ENCODE measurements at places on chromosomes 12 and 14.

- no peak for DNase-seq
These were observed 282.9 kb downstream of the DUSP6 start for GRCh38 chr12:89069431-89069830.

DNA sequence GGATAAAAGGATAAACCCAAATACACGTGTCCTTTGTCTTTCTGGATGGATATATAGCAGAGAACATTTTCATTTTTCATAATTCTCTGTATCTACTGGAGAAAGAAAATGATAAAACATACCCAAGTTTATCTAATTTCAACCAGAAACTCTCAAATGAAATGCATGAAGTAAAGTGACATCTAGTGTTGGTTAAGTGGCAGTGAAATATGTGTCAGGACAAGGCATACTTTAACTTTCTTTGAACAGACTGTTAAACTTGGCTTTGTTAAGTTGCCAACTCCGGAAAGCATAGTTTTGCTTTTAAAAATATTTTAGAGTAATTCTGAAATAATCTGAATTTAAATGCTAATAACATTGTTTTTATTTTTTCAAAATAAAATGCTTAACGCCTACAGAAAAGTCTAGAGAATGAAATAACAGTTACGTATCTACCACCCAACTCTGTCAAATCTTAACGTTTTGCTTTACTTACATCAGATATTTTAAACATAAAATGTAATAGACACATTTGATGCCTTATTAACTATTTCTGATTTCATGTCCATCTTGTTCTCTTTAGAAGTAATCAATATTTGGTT, 25.2 kb upstream of the NTN4 start:
- peak; percentile 32 for DNase-seq

DNA sequence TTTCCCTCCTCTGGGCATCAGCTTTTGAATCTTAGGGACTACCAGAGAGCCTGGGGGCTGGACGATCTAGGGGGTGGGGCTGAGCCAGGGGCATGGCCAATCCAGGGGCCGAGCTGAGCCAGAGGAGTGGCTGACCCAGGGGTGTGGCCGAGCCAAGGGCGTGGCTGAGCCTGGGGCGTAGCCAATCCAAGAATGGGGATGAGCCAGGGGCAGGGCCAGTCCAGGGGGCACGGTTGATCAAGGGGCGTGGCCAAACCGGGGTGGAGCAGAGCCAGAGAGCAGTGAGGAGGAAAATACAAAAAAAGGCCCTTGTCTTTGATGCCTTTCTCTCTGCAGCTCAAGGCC, 219.3 kb upstream of the NOS1 start:
- DNase-seq, result no peak

DNA sequence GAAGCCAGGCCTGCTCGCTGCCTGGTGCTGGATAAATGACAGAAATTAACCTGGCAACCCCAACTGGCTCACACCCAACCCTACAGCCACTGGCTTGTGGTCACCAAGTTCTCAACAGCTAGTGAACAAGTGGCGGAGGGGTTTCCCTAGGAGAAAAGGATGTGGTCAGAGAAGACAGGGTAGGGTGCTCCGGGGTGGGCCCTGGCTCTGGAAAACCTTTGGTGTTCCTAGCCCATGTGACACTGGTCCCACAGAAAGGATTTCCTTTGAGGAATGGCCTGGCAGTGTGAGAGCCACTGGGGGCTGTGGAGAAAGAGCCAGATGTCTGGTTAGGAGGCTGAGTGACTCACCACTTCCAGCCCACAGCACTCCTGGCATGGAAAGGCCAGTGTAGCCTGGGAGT, 8.7 kb downstream of the SYNE3 start:
- DNase-seq, result no peak

DNA sequence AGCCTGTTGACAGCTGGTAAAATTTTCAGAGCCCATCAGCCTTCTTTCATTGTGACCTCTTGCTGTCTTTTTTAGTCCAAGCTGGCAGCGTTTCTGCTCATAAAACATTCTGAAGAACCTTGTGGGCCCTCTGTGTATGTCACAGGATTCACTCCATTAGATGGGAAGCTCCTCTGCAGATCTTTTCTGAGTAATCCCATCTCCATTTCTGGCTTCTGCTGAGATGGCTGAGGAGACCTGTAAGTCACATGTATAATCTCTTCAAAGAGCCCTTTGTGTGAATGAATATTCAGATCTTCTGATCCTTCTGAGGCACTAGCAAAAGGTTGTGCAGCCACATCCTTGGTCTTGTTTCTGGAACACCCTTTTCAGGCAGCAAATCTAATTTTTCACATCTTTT, 2.8 kb downstream of the RXYLT1 start:
- no peak for DNase-seq

GRCh38 chr12:123024819-123025391, 44.4 kb downstream of the ARL6IP4 start:
- no peak for DNase-seq

DNA sequence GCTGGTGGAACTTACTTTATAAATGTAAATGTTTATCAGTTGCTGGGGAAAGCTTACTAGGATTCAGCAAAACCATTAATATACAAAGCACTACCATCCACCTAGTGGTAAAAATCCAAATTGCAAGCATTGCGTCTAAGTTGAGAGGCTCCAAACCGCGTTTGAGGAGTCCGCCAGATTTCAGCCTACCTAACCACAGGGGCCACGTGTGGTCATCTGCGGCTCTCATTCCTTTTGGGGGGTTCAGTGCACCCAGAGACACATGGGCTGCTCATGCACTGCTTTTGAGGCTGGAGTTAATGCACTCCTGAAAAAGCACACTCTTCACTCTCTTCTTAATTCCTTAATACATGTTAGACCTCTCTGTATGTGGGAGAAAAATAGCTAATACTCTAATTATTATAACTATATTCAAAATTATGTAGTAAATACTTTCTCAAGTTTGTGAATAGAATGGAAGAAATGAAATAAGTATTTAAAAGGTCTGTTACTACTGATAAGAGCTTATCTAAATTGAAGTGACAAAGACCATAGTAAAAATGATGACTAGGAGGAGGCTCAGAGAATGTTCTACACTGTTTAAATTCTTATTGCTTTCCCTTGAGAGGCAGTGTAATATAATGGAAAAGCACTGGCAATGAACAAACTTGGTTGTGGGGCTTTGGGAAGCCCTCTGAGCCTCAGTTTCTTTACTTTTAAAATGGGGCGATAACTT, 41.4 kb upstream of the MANSC4 start:
- DNase-seq, result peak; percentile 71

DNA sequence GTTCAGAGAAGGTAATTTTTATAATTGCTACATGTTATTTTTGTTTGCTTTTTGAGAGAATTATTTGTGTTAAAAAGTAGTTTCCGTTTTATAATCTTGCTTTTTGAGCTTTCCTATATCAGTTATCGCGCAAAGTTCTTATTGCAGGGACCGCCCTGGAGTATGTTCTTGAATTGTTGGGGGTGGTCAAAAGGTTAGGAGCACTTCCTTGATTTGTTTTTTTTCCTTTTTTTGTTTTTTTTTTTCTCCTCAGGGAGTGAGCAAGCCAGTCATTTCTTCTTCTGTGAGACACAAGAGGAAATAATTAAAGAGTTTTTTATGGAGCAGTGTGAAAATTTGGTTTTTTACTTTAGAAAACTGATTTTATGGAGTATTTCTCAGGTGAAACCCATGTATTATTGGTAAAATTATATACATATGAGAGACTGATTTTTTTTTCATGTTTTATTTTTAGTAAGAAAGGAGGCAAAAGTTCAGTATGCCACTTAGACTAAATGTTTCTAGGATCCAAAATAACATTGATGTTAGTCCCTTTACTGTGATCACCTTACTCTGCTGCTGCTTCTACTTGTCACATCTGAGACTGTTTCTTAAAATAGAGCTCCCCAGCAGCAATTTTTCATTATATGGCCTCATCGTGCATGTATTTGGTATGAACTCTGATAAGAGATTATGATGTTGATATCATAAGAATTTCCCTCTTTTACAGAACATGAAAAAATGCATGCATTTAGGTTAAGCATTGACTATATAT, 26.6 kb downstream of the PLEKHA5 start:
- no peak for DNase-seq

DNA sequence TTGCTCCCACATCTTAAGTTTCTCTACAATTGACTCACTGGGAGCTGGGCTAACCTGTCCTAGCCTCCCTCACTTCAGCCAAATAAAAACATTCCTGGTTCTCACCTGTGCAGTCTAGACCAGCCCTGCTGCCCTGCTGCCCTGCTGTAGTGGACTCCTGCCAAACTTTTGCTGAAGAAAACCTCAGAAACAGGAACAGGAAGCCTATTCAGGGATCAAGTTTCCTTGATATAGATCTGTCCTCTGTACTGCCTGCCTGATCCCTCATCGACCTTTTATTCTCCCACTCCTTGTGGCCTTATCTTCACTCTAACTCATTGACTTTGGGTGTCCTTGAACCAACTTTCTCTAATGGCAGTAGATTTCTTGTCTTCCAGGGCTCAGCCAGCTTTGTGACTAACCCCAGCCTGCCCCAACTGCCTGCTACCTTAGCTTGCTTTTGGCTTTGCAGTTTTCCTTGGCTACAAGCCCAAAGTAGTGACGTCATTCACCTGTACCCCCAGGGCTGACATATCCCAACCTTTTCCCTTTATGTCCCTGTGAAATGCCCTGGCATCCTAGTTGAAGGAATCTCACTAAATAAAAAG, 234.8 kb downstream of the DUSP6 start:
- DNase-seq, result no peak

DNA sequence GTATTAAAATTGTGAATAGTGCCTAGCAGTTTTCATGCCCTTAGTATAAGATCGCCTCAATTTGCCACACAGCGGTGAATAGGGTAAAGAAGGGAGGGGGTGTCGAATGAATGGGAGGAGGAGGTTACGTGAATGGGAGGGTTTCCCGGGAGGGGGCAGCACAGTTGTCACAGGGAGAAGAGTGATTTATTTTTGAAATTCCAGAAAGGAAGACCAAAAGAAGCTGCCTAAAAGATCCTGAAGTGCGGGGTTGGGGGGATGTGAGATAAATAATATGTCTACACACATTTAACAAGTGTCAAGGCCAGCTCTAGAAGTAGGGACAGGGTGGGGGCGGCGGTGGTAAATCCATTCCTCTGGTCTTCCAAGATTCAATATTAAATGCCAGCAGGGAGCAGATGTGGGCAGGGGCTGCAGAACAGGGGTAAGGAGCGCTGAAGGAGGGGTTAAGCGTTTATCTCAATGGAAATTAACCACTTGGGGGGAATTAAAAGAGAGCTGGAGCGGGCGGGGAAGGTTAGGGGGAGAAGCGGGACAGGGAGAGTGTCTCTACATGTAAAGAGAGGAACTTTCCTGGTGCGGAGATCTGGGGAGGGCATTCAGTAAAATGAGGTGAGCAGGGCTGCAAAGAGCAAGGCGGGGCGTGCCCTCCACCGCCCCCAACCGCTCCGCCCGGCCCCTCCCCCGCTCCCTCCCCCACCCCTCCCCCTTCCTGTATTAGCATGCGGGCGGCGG, 867 bp downstream of the C12orf42 start:
- peak; percentile 60 for DNase-seq

- no peak for DNase-seq
These were observed 134.2 kb downstream of the RPS29 start for GRCh38 chr14:49451938-49452337.

DNA sequence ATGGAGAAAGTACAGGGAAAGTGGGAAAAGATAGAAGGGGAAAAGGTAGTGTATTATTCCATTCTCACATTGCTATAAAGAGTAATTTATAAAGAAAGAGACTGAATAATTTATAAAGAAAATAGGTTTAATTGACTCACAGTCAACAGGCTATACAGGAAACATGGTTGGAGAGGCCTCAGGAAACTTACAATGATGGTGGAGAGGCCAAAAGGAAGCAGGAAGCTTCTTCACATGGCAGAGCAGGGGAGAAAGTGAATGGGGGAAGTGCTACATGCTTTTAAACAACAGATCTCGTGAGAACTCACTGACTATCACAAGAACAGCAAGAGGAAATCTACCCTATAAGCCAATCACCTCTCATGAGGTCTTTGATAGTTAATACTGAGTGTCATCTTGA, 725.0 kb upstream of the FLRT2 start:
- DNase-seq, result no peak

GRCh38 chr12:11555743-11556625, 93.5 kb upstream of the ETV6 start:
- peak; percentile 44 for DNase-seq

DNA sequence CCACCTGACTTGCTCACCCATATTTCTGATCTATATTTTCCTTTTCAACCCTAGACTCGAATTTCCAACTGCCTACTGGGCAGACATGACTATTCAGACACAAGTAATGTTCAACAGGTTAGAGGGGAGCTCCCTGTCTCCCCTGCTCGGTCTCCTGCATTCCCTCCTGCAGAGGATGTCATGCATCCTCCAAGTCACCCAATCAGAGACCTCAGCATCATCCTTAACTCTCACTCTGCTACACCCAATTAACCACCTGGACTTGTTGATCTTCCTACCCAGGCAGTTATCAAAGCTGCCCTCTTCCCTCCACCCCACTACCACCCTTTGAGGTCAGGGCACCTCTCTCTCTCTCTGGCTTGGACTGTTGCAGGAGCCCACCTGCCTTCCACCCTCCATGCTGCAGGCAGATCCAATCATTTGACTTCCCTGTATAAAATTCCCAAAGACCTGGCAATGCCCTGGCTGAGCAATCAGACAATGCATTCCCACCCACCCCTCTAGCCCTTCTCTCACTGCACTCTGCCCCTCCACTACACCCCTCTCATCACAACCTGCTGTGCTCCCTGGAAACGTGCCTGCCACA, 10.9 kb downstream of the FAIM2 start:
- DNase-seq, result no peak

DNA sequence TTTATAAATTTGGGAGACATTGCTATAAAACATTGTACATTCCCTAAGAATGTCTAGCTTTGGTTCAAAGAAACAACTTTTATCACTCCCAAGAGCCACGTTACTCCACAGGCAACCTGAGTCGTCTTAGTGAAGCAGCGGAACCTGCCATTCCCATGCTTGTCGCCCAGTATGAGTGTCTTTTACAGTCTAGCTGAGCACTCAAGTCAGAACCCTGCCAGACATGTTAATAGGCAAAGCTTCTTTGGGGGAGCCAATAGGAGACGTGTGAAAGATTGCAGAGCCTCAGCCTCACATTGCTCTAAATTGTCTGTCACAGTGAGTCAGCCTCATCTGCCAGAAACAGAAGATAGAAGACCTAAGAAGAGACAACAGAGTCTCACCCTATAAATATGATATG, 541.6 kb upstream of the FLRT2 start:
- no peak for DNase-seq

DNA sequence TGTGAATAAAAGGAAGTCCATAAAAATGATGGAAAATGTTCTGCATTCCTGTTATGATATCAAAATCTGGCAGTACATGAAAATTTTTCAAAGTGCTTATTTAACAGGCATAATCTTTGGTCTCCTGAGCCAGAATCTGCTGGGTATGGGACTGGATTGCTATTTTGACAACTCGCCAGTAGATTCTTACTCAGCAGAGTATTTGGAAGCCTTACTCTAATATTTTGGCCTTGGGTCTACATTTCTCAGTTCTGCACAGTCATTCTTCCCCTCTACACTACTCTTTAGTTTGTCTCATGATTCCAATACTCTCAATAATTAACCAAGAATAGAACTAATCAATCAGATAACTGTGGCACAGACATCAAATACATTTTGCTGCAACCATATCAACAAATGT, 1.1 kb upstream of the SLCO1B1 start:
- no peak for DNase-seq

GRCh38 chr12:1579651-1580435, 14.5 kb downstream of the FBXL14 start:
- DNase-seq, result no peak

GRCh38 chr14:92846162-92846897, 52.2 kb downstream of the GOLGA5 start:
- no peak for DNase-seq

Measured in NCI-H345 (cell line).